ENCODE measurements at places on chromosomes 16 and 17.

DNA sequence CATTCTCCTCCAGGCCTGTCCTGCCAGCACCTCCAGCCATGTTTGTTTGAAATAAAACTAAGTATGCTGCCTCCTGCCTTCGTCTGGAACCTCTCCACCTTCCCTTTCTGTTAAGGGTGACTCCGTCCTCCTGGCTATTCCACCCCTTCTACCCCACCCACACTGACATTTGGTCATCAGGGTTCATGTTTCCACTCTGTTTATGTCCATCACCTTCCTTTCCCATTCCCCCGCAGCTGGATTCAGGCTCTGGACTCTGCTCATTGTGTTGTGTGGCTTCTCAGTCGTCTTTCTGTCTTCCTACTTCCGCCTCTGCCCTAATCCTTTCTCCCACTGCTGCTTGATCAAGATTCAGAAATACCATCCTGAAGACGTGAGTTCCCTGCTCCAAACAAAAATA, 28.6 kb downstream of the EPN2 start:
- DNase-seq: no peak

DNA sequence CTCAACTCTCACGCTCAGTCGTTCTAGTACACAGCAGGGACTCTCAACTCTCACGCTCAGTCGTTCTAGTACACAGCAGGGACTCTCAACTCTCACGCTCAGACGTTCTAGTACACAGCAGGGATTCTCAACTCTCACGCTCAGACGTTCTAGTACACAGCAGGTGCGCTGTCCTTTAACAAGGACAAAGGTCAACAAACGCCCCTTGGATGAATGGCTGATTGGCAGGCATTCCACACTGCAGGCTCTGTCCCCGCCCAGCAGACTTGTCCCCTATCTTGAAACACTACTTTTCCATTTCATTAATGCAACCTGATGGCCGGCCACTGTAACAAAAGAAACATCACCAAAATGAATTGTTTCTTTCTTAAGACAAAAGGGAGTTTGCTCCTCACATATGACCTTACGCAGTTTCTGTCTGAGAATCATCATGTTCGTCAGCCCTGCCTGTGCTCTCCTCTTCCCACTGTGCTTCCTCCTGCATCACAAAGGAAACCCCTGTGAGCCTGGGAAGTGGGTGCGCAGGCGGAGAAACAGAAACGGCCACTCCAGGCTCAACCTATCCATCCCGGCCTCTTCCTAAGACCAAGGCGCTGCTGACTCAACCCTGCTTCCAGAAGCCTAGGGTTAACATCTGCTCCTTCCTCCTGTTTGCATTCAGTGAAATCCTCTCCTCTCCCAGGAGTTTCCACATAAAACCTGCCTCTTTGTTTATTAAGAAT, 59.8 kb downstream of the ANKRD11 start:
- no peak for DNase-seq

DNA sequence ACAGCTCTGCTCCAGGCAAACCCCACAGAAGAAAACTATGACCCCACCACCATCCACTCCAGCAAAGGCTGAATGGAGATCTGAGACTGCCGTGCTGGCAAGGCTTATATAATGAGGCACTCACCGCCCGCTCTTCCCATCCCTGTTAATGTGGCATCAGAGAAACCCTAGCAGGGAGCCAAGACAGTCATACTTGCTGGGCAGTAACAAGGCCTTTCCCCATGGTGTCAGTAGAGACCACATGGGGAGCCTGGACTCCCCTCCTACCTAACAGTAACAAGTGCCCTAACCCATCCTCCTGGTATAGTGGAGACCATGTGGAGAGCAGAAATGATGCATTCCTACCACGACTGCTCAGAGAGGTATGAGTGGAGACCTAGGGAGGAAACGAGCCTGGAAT, 235.2 kb downstream of the C16orf78 start:
- no peak for DNase-seq

DNA sequence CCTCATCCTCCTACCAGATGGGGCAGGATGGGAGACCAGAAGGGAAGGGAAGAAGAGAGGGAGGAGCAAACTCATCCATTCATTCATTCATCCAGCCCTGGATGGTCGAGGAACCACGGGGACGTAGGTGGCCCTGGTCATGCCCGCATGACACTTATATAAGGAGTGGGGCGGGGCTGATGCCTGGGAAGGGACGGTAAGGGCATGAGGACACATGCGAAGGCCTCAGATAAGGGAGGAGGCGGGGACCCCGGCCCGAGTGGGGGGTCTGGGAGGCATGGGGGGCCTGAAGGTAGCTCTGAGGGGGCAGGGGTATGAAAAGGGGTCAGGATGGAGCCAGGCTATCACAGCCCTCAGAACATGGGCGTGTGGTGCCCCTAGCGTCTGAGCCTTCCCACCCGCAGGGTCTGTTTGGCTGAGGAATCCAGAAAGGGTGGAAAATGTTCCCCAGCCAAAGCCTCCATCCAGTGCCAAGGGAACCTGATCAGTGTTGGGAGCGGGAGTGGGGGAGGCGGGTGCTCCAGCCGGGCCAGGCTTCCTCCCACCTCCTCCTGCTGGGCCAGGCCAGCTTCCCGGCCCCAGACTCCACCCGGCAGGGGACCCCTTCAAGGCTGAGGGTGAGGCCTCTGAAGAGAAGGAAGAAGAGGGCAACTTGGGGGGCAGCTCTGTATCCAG, 17.6 kb upstream of the CD79B start:
- no peak for DNase-seq

- no peak for DNase-seq
Observed at GRCh38 chr17:17713839-17714238, 32.6 kb downstream of the RAI1 start.

- DNase-seq: no peak
Observed at GRCh38 chr17:28879886-28880571, 17.5 kb downstream of the FLOT2 start.

GRCh38 chr16:31886227-31886626, 12.6 kb downstream of the ZNF267 start:
- DNase-seq: no peak

DNA sequence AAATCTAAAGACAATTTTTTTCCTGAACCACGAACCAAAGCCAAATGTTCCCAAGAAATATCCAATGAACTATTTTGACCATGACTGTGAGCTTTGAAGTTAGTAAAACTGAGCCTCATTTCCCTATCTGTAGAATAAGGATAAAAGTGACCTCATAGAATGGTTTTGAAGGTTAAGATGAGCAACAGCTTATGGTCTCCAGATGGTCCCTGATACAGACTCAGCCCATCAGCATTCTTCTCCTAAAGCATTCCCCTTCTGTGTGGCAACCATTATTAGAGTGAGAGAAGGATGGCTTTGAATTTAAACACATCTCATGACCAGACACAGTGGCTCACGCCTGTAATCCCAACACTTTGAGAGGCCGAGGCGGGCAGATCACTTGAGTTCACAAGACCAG, 70.1 kb downstream of the COPRS start:
- no peak for DNase-seq

DNA sequence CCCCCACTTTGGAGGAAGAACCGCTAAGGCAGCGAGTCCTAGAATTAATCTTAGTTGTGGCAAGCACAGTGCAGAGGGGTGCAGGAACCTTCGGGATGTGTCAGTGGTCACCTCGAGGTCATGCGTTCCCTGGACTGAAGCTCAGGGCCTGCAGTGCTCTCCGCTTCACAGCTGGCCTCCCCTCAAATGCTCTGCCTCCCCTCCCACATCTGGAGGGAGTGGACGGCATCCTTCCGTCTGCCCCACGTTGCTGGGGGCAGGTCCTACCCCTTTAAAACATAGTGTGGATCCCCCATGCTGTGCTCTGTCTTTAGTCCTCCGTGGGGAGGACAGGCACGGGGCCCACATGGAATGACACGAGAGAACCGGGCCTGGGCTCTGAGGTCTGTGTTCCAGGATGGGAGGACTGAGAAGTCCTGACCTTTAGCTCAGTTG, 99.5 kb upstream of the CDC42EP4 start:
- no peak for DNase-seq

Measured in activated CD4-positive, alpha-beta T cell treated with anti-CD3 and anti-CD28 coated beads for 24 hours (primary cell).